GM23338 (cell line): ENCODE measurements at places on chromosomes 6 and 20.

DNA sequence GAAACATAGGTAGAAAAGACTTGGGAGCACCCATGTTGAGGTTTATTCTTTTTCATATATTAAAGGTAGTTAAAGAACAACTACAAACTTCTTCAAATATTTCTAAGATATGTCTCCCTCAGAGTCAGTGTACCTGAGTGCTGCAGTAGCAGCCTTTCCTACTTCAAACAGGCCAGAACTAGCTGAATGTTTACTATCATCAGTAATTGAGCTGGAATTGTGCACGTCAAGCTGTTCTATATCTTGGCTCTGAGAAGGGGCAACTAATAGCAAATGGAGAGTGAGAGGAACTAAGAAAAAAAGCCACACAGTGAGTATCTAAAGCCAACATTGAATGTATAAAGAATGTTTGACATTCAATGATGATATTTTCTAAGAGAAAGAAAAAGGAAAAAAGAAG, 21.7 kb downstream of the MTCL3 start:
- no peak for DNase-seq

- DNase-seq: no peak
These were observed 137.2 kb downstream of the EDN3 start for GRCh38 chr20:59437601-59438031.

GRCh38 chr6:83511266-83511665, 1.1 kb upstream of the PRSS35 start:
- no peak for DNase-seq

GRCh38 chr20:59159493-59160376, 3.9 kb upstream of the ZNF831 start:
- no peak for DNase-seq

DNA sequence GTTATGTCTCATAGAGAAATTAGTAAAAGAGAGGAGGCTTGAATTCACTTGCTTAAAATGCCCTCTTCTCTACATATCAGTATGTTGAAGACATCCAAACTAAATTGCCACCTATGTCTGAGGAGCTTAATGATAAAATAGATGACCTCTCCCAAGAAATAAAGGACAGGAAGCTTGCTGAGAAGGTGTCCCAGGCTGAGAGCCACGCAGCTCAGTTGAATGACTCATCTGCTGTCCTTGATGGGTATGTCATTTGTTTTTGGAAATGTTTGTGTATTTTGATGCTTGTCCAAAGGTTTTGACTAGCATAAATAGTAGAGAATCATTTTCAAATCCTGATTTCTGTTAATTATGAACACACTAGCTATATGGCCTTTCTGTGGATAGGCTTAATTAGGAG, 307.7 kb downstream of the ARHGAP18 start:
- DNase-seq: no peak

DNA sequence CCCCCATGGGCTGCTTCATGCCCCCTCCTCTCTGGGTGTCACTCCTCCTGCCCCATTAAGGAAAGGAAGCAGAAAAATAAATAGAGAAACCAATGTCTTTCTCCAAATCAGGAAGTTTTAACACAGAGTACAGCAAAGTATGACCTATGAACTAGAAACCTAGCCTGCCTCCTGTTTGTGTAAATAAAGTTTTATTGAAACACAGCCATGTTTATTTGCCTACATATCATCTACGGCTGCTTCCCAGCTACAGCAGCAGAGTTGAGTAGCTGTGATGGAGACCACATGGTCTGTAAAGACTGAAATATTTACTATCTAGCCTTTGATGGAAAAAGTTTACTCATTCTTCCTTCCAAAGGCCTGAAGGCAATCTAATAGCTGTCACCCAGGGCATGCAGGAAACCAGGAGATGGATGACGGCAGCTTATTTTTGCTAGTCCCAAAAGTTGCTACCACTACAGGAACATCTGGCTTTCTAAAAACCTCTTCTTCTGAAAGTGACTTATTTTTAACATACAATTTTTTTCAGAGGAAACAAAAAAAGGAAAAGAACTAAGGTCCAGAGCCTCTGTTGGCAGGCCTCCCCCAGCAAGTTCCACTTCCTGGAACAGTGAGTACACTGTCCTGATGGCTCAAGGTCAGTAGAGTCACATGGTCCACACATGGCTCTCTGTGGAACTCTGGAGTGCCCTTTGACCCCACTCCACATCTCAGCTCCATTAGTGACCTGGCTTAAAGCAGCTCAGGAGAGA, 287.8 kb downstream of the PTPRT start:
- no peak for DNase-seq

GRCh38 chr20:44064501-44065400, 122.2 kb downstream of the JPH2 start:
- DNase-seq: no peak

- no peak for DNase-seq
These were observed 17.8 kb upstream of the TCF21 start for GRCh38 chr6:133871131-133871530.

GRCh38 chr6:71239694-71240093, 48.9 kb upstream of the OGFRL1 start:
- no peak for DNase-seq

DNA sequence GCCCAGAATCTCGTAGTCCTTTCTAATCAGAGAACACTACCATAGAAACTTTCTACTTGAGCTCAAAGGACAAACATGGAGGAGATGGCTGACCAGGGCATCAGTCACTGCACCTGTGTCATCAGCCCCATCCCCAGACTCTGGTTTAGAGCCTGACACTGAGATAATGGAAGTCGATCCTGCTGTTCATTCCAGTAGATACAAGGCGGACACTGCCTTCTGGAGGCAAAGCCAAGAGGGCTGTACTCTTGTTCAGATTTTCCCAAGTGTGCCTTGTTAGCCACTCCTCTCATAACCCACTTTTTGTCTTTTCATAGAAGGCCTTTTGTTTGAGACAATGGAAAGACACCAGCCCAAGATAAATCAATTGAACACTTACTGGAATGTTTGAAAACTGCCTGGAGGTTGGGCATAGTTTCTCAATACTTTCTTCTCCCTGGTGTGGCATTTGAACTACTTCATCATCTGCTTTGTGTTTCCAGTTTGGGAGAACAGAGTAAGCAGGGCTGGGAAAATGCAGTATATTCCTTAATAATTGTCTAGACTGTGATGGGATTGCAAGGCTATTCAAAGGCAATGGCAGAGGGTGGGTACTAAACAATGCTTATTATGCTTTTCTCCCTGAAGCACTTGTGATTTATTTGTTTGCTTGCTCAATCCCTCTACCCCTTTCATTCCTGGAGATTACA, 99.7 kb downstream of the CLIC5 start:
- no peak for DNase-seq

GRCh38 chr6:155290491-155290890, 23.8 kb downstream of the TFB1M start:
- no peak for DNase-seq

GRCh38 chr6:47151232-47151898, 109.2 kb upstream of the ADGRF1 start:
- no peak for DNase-seq

GRCh38 chr6:25229671-25230321, 49.4 kb upstream of the CARMIL1 start:
- DNase-seq: no peak

DNA sequence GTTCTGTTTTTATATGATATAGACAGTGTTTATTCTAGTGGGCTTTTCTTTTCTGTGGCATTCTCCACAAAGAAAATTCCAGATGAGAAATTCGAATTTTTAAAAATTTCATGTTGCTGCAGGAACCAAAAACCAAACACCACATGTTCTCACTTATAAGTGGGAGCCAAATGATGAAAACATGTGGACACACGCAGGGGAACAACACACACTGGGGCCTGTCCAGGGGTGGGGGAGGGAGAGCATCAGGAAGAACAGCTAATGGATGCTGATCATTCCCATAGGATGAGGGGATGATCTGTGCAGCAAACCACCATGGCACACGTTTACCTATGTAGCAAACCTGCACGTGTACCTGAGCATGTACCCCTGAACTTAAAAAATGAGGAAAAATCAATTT, 499.0 kb upstream of the SLC35B3 start:
- no peak for DNase-seq

GRCh38 chr6:80148220-80148619, 41.7 kb downstream of the BCKDHB start:
- no peak for DNase-seq

- no peak for DNase-seq
These were observed 2.8 kb upstream of the NUP153 start for GRCh38 chr6:17709476-17709875.

- DNase-seq: no peak
These were observed 9.0 kb downstream of the MYLK4 start for GRCh38 chr6:2741756-2742155.

DNA sequence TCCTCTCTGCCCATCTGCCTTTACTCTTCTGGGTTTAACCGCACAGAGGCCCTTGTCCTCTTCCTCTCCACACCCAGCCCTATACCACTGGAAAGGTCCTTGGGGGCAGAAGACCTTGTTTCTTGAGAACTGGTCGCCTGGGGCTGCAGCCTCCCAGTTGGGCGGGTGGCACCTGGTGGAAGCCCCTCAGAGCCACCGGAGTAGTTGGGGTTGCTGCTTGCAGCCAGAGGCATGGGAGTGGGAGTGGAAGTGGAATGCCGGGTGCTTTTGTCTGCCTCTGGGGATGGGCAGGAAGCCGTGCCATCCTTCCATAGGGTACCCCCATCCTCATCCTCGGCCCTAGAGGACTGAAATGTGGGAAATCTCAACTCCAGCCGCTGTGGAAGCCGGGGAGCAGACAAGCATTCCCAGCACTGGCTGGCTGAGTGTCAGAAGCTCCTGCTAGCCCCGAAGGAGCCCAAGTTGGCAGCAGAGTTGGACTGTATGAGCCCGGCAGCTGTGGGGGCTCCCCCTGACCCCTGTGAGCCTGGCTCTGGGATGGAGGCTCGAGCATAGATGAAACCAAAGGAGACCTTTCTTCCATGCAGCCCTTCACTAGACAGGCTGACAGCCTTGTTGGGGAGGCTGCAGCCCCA, 1.2 kb downstream of the VSTM2L start:
- no peak for DNase-seq

- peak; percentile 67 for DNase-seq
These were observed 332.4 kb upstream of the PRDM1 start for GRCh38 chr6:105753620-105754211.

DNA sequence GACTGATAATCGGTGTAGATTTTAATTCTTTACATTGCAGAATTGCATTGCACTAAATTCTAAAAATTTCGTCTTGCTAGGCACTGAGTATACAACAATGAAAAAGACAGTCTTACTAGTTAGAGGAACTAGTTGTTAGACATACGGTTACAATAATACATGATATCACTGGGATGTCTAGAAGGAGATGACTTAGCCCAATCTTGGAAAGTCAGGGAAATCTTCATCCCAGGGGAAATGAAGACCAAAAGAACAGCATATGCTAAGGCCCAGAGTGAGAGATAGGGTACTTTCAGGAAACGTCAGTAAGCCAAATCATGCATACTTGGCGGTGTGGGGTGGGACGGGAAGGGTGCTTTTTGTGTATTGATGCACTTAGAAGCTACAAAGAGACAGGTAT, 901 bp downstream of the CEP57L1 start:
- no peak for DNase-seq

- no peak for DNase-seq
These were observed 166.4 kb downstream of the NFATC2 start for GRCh38 chr20:51376111-51376510.

DNA sequence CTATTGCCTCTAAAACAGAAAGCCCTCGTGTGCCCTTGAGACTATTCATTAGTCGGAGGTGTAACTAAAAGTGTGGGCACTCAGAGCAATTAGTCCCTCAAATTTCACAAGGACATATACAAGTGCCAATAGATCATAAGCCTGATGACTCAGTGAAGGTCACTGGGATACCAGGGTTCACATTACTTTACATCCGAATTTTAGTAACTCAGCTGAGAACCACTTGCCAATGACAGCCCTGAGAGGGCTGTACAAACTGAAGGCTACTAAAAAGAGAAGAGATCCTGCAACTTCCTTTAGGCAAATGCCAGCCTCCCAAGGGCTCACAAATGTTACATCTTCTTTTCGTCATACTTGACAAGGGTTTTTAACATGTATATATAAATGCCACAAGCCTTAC, 369.6 kb downstream of the TENT5A start:
- DNase-seq: no peak

GRCh38 chr6:38876475-38876874, 161.4 kb downstream of the DNAH8 start:
- no peak for DNase-seq

- DNase-seq: no peak
These were observed 120.5 kb downstream of the NCOA3 start for GRCh38 chr20:47622118-47622665.

GRCh38 chr6:75126518-75126917, 79.3 kb downstream of the COL12A1 start:
- DNase-seq: no peak

DNA sequence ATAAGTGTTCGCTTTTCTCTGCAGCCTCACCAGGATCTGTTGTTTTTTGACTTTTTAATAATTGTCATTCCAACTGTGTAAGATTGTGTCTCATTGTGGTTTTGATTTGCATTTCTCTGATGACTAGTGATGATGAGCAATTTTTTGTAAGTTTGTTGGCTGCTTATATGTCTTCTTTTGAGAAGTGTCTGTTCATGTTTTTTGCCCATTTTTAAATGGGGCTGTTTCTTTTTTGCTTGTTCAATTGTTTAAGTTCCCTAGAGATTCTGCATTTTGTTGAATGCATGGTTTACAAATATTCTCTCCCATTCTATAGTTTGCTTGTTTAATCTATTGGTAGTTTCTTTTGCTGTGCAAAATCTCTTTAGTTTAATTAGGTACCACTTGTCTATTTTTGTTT, 295.9 kb downstream of the PACRG start:
- DNase-seq: no peak

GRCh38 chr6:150844371-150844770, 21.1 kb upstream of the MTHFD1L start:
- DNase-seq: no peak

DNA sequence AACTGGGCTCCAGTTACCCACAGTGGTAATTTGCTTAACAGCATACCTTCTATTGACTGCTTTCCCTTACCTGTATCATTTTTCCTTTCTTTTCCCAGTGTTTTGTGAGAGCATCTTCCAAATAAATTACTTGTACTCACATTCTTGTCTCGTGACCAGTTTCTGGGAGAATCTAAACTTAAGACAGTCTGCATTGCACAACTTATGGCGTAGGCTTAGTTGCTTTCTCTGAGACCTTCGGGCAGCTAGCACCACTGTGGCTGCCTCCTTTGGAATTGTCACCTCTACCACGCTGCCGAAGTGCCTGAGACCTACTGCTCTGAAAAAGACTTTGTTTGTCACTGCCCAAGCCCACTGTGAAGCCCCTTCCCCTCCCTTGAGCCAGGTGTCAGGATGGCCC, 188.1 kb upstream of the BMP2 start:
- no peak for DNase-seq

DNA sequence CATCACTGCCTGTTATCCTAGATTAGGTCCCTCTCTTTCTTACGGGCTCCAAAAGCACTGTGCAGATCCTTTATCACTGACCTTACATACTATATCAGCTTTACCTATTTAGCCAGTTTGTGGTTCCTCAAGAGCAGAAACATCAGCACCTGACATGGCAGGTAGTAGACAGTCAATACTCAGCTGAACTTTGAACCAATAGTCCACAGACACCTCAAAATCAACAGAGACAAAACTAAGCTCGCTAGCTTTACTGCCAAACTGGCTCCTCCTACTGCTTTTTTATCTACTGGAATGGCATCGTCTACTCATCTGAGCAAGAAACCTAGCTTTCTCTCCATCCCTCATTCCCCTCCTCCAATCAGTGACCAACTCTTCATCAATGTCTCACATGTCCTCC, 5.6 kb downstream of the IL17A start:
- no peak for DNase-seq

GRCh38 chr20:210809-211502, 16.1 kb upstream of the DEFB129 start:
- no peak for DNase-seq

GRCh38 chr6:8953310-8953709, 518.0 kb upstream of the SLC35B3 start:
- DNase-seq: peak; percentile 72
